Caco-2 (cell line): ENCODE measurements at places on chromosomes 2 and 18. TPM values are rescaled to one million over a fixed set of nuclear protein-coding genes. Genes with fewer than 3 reads are reported as not detected.

Gene TSPYL6
- not detected in 2 replicates for total RNA-seq

- no peak overlapping the region for H3K27ac ChIP-seq
- H3K36me3 ChIP-seq = no peaks in the 10 kb centered on the region
- no peaks in the 10 kb centered on the region for H3K27me3 ChIP-seq
These were observed 74.5 kb downstream of the RTP5 start for GRCh38 chr2:241943961-241944575.

Gene LIPG
- total RNA-seq = 86.7 and 87.5 TPM in 2 replicates

DNA sequence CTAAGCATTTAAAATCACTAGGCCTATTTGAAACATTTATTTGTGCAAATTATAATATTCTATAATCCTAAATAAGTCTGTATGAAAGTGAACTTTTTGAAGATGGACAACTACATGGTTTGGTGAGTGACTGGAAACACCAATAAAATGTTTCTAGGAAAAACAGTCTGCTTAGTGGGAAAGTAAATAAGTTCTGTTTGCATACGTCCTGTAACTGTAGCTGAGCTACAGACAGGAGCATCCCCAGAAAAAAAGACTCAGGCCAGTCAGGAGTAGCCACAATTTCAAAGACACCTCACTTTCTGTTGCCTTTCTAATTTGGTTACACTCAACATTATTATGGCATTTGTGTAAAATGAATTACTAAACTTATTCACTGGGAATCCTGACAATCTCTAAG lies 28.4 kb upstream of the KCNJ3 start:
- no peaks in the 10 kb centered on the region for H3K4me1 ChIP-seq
- no peaks in the 10 kb centered on the region for H3K36me3 ChIP-seq
- no peaks in the 10 kb centered on the region for H3K27me3 ChIP-seq
- no peak overlapping the region for H3K4me3 ChIP-seq
- H3K27ac ChIP-seq = no peak overlapping the region

Gene SERPINB12
- total RNA-seq = not detected in 2 replicates

Gene SCYGR4
- total RNA-seq = not detected in 2 replicates

Gene KCNIP3
- total RNA-seq = not detected in 2 replicates

Gene FBXO36
- total RNA-seq = 0.21 and 0.64 TPM in 2 replicates

Gene CCDC102B
- total RNA-seq = 0.60 and 1.1 TPM in 2 replicates

GRCh38 chr2:64946769-64947247 lies 42.4 kb upstream of the SLC1A4 start:
- no peaks in the 10 kb centered on the region; the same call in 1 of the 2 replicates for H3K27me3 ChIP-seq
- no peak for DNase-seq
- peaks cover 7% of the 10 kb centered on the region; the same call in 1 of the 2 replicates for H3K4me1 ChIP-seq
- no peak overlapping the region for H3K4me3 ChIP-seq
- H3K36me3 ChIP-seq = no peaks in the 10 kb centered on the region

Gene COPS8
- 30.2 and 32.6 TPM in 2 replicates for total RNA-seq

DNA sequence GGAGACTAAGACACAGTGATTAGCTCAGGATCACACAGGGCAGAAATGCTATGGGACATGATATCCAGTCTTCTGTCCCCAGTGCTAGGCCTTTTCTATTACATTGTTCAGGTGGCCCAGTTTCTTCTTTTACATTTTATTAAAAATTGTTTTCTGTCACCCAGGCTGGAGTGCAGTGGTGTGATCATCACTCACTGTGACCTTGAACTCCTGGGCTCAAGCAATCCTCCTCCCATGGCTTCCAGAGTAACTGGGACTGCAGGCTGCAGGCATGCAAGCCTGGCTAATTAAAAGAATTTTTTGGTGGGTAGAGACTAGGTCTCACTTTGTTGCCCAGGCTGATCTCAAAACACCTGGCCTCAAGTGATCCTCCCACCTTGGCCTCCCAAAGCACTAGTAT lies 15.4 kb downstream of the PDK1 start:
- DNase-seq = no peak
- H3K36me3 ChIP-seq = no peaks in the 10 kb centered on the region
- H3K27me3 ChIP-seq = no peaks in the 10 kb centered on the region

Gene L3MBTL4
- total RNA-seq = 0.23 TPM in 1 of 2 replicates, not detected in the other

Gene SLC30A3
- total RNA-seq = 3.9 and 4.3 TPM in 2 replicates

DNA sequence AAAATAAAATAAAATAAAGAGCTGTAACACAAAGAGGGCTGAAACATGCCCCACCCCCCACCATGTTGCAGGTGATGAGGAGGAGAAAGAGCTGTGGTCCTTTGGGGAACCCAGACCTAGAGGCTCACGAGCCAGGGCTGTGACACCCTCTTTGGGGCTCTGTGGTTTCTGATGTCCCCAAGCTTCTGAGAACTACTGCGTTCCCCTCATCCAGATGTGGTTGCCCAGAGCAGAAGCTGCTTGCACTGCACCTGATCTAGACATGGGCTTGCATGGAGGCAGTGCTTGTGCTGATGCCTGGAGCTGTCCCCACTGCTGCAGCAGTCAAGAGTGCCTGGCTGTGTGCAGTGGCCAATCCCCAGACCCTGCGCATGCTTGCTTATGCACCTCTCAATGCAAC lies 687.9 kb upstream of the ACVR2A start:
- H3K4me3 ChIP-seq = no peak overlapping the region
- no peaks in the 10 kb centered on the region for H3K27me3 ChIP-seq
- no peak for DNase-seq
- no peak overlapping the region for H3K27ac ChIP-seq
- H3K36me3 ChIP-seq = no peaks in the 10 kb centered on the region
- no peaks in the 10 kb centered on the region for H3K4me1 ChIP-seq

GRCh38 chr2:105114551-105114950 lies 76.7 kb downstream of the MRPS9 start:
- H3K27ac ChIP-seq = no peak overlapping the region
- H3K4me3 ChIP-seq = no peak overlapping the region
- no peaks in the 10 kb centered on the region for H3K36me3 ChIP-seq
- peaks cover 8% of the 10 kb centered on the region for H3K4me1 ChIP-seq
- no peaks in the 10 kb centered on the region for H3K27me3 ChIP-seq

DNA sequence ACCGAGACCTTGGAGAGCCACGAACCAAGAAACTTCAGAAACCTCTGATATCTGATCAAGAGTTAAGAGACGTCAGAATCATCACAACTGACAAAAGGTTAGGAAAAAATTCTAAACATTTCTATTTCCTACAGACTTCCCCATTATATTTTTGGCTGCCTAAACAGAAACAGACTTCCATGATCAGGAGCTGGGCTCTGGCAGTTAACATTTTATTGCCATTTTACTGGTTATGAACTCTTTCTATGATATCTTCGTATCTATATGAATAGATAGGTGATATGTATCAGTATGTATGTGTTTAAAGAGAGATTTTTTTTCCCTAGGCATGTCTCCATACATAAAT lies 31.1 kb upstream of the PPP1R1C start:
- H3K27me3 ChIP-seq = no peaks in the 10 kb centered on the region
- H3K4me1 ChIP-seq = peaks cover 15% of the 10 kb centered on the region
- no peak overlapping the region for H3K4me3 ChIP-seq

DNA sequence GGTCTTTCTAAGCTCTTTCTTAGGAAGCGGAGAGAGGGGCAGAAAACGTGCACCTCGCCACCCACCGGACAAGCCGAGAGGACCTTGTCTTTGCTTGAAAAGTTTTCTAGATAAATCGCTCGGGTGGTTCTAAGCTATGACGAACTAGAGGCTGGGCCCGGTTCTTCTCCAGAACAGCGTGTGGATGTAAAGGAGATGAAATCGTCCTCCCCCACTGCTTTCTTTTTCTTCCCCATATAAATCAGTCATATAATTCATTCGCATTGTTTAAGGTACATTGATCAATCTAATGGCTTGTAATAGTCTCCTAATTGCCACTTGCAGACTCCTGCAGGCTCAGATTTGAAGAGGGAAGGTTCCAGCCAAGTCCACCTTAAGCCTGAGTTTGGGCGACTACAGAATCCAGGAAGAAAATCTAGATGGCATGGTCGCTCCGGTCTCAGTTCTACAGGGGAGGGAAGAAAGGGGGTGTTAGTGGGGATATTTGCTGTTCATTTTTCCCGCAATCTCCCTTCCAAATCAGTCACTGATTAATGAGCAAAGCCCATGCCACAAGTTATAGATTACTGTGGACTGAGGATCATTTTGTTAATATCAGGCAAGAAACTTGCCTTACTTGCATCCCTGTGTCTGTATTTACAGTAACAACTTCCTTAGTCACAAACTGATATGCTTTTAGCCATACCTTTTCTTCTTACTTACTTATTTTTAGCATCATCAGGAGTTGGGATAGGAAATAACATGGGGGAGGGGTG lies 5.6 kb upstream of the SP9 start:
- H3K4me1 ChIP-seq = 0 out of 2 replicates have a peak, but pooled peaks cover 2% of the 10 kb centered on the region
- H3K27ac ChIP-seq = no peak overlapping the region
- no peak for DNase-seq

DNA sequence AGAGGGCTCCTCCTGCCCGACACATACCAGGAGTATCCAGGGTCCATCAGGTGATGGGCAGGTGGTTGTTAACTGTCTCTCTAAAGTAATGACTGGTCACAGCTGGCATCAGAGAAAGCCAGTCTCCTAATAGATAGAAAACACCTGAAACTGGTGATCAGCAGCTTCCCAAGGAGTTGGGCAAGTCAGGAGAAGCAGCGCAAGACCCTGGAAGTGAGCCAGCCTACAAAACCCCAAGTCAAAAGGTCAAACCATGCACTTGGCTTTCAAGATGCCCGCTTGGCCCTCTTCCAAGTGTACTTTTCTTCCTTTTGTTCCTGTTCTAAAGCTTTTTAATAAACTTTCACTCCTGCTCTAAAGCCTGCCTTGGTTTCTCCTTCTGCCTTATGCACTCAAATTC lies 815.2 kb downstream of the DCDC2C start:
- no peak overlapping the region for H3K4me3 ChIP-seq
- no peaks in the 10 kb centered on the region for H3K27me3 ChIP-seq
- DNase-seq = no peak

GRCh38 chr2:181258720-181259119 lies 198.5 kb upstream of the ITGA4 start:
- no peak overlapping the region for H3K27ac ChIP-seq
- DNase-seq = no peak
- no peak overlapping the region for H3K4me3 ChIP-seq
- no peaks in the 10 kb centered on the region for H3K36me3 ChIP-seq

GRCh38 chr2:226514895-226515294 lies 284.7 kb downstream of the IRS1 start:
- H3K27me3 ChIP-seq = no peaks in the 10 kb centered on the region
- no peak overlapping the region for H3K4me3 ChIP-seq

- no peak overlapping the region for H3K27ac ChIP-seq
- DNase-seq = no peak
- no peaks in the 10 kb centered on the region for H3K36me3 ChIP-seq
- no peak overlapping the region for H3K4me3 ChIP-seq
- H3K4me1 ChIP-seq = peaks cover 12% of the 10 kb centered on the region
- H3K27me3 ChIP-seq = no peaks in the 10 kb centered on the region
These were observed 22.9 kb upstream of the TYMS start for GRCh38 chr18:634551-635045.

DNA sequence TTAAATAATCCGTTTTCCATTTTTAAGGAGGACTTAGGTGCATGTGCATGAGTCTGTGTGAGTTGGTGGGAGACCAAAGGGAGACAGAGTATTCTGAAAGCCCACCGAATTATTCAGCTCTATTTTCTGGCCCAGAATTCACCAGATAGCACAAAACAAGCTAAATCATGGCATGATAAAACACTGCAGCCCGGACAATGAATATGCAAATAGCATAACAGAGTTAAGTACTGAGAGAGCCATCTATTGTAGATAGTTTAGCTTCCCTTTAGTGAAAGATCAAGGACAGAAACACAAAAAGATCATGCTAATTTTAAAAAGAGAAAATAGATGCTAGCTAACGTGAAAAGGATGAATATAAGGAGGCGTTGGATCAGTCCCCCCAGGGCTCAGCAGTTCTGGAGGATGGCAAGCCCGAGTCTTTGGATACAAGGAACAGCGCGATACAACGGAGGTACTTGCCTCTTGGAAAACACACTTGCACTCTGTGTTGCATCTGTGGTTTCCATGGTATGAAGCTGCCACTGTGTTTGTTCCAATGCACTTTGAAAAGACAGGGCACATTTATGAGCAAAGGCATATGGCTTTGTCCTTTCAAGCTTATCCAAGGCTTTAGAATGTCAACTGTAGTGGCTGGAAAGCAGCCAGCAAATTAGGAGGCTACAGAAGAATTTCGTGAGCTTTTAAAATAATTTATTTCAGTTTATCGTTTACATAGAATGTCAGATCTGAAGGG lies 119.9 kb downstream of the LYPD1 start:
- DNase-seq = no peak
- H3K27ac ChIP-seq = no peak overlapping the region

- H3K36me3 ChIP-seq = no peaks in the 10 kb centered on the region
- H3K4me3 ChIP-seq = no peak overlapping the region
- DNase-seq = no peak
- no peaks in the 10 kb centered on the region for H3K27me3 ChIP-seq
- H3K4me1 ChIP-seq = no peaks in the 10 kb centered on the region
These were observed 62.2 kb upstream of the DCC start for GRCh38 chr18:52277785-52278184.

Gene CGREF1
- 4.4 and 5.0 TPM in 2 replicates for total RNA-seq

Gene SPP2
- total RNA-seq = not detected in 2 replicates

DNA sequence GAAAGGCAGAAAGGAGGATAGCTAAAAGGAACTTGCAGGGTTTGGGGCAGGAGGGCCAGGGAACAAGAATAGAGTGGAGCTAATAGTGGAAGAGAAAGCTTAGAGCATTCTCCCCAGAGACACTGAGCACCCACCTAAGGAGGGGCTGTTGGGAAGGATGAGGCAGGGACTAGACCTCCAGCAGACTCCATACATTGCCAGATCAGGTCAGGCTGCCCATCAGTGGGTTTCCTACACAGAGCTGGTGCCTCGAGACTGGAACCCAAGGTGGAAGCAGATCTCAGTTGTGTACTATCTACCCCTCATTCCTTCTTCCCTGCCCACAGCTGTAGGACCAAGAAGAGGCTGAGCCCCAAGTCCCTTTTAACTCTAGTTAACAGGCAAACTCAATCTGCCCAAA lies 148.5 kb downstream of the ZFP36L2 start:
- H3K4me1 ChIP-seq = peaks cover 32% of the 10 kb centered on the region
- no peaks in the 10 kb centered on the region for H3K36me3 ChIP-seq
- H3K27me3 ChIP-seq = no peaks in the 10 kb centered on the region

Gene SLC16A14
- total RNA-seq = 0.19 TPM in 1 of 2 replicates, not detected in the other
